Activated CD4-positive, alpha-beta T cell treated with anti-CD3 and anti-CD28 coated beads, Interleukin-10, Interleukin-2, amounts not matched to agents 100 ng/mL and 50 ng/mL, durations not matched to agents 16 hours and 8 hours (primary cell): ENCODE measurements at places on chromosomes 16 and 17.

DNA sequence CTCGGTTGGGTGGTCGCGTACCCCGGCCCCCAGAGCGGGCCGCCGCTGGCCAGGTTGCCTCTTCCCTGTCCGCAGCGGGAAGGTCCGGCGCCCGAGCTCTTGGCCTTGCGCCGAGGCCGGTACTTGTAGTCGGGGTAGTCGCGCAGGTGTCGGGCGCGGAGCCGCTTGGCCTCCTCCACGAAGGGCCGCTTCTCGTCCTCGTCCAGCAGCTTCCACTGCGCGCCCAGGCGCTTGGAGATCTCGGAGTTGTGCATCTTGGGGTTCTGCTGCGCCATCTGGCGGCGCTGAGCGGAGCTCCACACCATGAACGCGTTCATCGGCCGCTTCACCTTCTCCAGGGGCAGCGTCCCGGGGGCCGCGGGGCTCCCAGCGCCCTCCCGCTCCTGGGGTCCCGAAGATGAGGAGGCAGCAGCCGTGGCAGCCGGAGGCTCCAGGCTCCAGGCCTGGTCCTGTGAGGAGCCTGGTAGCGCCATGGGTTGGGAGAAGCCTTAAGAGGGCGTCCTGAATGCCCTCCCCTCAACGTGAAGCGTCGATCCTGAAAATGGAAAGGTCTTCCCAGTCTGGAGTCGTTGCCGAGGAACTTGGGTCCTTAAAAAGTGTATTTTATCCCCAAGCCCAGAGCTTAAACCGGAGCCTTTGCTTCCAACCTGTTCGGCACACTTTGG is 558 bp downstream of the SOX15 start:
- peak; percentile 71 for DNase-seq

DNA sequence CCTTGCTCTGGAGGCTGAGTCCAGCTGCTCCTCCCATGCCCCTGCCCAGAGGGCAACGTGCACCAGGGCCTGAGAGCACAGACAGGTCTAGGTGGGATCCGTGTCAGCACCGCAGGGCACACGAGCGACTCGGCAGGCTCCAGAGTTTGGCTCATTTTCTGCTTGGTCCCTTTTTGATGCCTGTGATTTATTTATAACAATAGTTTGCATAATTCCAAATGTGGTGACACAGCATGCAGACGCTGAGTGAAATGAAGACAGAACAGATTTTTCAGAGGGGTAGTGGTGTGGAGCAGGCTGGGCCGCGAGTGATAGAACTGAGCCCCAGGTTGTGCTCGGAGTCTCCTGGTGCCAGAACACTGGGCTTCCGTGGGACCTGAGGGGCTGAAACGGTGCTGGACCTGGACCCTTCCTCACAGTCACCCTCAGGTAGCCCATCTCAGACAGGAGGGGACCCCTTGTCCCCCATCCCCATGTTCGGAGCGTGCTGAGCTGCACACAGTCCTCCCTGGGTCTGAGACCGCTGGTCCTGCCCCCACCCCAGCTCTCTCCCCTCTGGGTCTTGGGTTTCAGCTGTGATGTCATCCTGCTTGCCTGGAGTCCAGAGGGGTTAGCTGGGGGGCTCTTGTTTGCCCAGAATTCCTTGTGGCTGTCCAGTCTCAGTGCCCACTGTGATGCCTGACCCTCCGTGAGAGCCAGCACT is 95.9 kb downstream of the METRNL start:
- no peak for DNase-seq

GRCh38 chr16:9607515-9608230 is 516.2 kb downstream of the HAPSTR1 start:
- DNase-seq, result no peak

- DNase-seq, result peak; percentile 44
Measured at GRCh38 chr17:1055751-1056645, 59.1 kb downstream of the TIMM22 start.
